A172 (cell line): ENCODE measurements at places on chromosomes 2 and 18. TPM values are rescaled to one million over a fixed set of nuclear protein-coding genes. Genes with fewer than 3 reads are reported as not detected.

IFIH1 gene
- 4.7 and 7.0 TPM in 2 replicates for total RNA-seq

TEX44 gene
- not detected in 2 replicates for total RNA-seq

DNA sequence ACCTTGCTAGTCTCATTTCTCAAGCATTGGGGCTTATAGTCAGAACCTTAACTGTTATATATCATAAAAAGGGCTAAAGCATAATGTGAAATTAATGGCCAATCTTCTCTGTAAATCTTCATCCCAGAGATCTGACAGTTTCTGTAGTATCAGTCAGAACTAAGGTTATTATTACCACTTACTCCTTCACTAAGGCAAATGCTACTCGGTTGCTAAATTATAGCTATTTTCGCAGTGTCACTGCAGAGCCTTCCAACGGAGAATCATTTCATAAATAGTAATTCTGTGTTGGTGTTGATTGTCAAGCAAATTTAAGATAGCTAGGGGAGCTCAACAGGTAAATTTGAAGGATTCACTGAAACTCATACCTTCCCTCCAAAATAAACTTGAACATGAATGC, 258.0 kb downstream of the METTL4 start:
- no peak for DNase-seq

DNA sequence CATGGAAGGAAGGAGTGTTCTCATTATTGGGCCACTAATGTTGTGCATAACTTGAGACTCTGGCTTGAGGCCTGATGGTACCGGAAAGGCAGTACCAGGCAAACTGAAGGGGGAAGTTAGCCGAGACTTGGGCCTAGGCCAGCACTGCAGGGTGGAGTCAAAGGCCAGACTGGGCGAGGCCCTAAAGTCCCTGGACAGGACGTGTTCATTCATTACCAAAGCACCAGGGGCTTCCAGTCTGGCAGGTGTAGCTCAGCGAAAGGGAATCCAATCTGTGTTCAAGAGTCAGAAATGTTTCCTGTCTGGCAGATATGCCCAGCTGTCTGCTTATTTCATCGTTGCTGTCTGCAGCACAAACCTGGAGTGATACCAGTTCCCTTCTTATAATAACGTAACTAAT, 4.7 kb upstream of the ITSN2 start:
- peak; percentile 44 for DNase-seq

DNA sequence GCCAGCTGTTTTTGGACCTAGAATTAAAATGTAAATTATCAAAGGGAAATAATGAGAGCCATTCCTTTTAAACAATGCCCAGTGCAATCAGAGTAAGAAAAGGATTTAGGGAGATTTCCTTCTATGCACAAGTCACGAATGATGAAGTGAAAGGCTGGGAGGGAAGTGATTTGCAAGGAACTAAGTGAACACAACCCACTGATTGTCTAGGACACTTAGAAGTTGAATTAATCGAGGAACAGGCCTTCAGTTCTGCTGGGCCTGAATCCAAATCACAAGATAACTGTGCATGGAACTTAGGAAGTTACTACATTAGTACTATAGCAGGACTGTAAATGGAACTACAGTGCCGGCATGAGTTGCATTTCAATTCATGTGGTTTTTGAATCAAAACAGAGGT, 17.7 kb downstream of the MAP2 start:
- DNase-seq: no peak

GRCh38 chr2:179974761-179975160, 32.3 kb downstream of the CWC22 start:
- DNase-seq: no peak

GRCh38 chr2:80896576-80896975, 592.0 kb upstream of the LRRTM1 start:
- no peak for DNase-seq

- DNase-seq: no peak
These were observed 86.6 kb downstream of the EPHA4 start for GRCh38 chr2:221485503-221485870.

CRYGC gene
- total RNA-seq: not detected in 2 replicates

DNA sequence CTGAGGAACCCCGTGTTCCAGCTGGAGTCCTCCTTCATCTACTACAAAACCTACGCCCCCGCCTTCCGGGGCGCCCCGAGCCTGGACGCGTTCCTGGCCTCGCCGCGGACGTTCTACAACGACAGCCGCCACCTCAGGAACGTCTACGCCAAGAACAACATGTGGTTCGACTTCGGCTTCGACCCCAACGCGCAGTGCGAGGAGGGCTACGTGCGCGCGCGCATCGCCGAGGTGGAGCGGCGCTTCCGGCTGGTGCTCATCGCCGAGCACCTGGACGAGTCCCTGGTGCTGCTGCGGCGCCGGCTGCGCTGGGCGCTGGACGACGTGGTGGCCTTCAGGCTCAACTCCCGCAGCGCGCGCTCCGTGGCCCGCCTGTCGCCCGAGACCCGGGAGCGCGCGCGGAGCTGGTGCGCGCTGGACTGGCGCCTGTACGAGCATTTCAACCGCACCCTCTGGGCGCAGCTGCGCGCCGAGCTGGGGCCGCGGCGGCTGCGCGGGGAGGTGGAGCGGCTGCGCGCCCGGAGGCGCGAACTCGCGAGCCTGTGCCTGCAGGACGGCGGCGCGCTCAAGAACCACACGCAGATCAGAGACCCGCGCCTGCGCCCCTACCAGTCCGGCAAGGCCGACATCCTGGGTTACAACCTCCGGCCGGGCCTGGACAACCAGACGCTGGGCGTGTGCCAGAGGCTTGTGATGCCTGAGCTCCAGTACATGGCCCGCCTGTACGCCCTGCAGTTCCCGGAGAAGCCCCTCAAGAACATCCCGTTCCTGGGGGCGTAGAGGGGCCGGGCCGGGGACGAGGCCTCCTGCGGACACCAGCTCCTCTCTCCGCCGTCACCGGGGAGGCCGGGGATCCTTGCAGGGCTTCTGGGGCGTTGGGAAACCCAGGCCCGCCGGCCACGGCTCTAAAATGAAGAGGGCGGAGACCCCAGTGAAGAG, 5.3 kb upstream of the NEU4 start:
- DNase-seq: no peak

IL18R1 gene
- not detected in 2 replicates for total RNA-seq

DNA sequence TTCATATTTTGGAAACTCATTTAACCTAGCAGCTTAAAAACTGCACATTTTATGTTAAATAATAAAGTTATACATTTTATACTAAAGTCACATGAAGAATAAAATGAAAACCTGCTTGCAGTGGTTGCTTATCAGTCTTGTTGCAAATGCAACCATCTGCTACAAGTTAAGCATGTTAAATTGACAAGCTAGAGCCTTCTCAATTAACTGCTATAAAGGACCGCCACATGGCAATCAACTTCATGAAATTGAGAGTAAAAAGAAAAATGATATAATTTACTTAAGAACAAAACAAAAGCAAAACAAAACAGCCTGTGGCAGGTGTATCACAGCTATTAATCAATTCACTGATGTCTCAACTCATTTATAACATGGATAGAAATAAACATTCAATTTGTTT, 78.7 kb downstream of the RTTN start:
- DNase-seq: no peak

DNA sequence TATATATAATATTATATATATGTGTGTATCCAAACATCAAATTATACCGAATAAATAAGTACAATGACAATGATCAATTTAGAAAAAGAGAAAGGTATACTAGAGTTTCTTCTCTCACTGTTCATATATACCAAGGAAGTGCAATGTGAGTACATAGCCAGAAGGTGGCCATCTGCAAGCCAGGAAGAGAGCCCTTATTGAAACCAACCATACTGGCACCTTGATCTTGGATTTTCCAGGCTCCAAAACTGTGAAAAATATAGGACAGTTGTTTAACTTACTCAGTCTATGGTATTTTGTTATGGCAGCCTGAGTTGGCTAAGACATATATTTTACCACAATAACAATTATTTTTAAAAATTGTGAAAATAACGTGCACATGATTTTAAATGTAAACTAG, 1490.2 kb upstream of the SLC39A10 start:
- peak; percentile 48 for DNase-seq

GRCh38 chr2:37192551-37192950, 3.7 kb upstream of the CEBPZOS start:
- DNase-seq: no peak

DNA sequence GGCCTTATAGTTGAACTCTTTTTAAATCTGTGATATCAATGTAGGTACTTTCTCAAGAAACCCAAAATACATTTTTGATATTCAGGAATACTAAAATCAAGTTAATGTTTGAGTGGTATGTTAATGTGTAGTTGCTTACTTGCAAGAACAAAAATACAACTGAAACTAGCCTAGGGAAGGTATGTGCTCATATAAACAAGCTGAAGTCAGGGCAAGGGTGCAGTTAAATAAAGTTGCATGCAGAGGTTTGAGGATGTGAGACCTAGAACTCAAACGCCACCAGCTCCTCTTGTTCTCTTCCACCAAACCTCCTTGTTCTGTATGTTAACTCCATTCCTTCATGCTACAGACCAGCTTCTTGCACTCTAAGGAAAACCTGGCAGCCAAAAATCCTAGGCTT, 388.3 kb upstream of the SMIM21 start:
- no peak for DNase-seq

GRCh38 chr2:98909317-98910211, 26.5 kb downstream of the CRACDL start:
- DNase-seq: peak; percentile 85

DNA sequence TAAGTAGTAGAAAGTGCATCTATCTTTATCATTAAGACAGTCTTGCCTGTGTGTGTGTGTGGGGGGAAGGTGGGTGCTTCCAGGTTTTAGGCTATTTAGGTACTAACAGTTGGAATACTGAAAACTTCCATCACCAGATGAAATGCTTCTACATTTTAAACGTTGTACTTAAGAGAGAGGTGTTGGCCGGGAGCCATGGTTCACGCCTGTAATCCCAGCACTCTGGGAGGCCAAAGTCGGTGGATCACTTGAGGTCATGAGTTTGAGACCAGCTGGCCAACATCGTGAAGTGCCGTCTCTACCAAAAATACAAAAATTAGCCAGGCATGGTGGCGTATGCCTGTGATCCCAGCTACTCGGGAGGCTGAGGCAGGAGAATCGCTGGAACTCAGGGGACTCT, 4.0 kb downstream of the NETO1 start:
- no peak for DNase-seq

GRCh38 chr2:152387041-152387440, 52.1 kb downstream of the FMNL2 start:
- no peak for DNase-seq

DNA sequence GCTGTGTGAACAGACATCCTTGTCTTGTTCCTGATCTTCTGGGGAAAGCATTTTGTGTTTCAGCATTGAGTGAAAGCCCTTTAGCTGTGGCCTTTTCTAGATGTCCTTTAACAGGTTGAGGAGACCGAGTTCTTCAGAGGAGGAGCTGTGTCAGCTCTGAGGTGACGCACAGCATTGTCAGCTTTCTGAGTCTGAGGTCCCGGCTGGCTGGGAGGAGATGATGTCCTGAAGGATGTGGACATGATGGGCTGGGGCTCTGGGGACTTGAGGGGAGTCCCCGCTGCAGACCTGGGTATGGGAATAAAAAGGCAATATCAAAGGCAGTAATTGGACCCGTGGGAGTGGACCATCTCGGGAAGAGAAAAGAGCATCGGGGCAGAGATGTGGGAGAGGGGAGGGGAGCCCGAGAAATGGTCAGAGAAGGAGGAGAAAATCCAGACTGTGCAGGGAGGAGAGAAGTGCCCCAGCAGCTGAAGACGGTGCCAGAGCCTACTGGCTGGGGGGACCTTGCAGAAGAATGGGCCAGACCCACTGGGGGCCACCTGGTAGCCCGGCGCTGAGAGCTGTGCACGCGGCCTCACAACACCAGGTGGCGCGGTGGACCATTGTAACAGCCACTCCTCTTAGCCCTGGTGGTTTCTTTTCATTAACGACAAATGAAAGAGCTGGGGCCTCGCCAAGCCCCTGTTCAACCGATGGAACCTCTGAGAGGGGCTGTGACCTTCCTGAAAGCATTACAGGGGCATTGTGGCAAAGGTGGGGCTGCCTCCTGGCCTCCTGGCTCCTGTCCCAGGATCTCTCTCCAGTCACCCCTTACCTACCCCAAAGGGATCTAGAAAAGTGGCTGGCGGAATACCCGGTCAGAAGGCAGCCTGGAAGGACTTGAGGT, 61.6 kb downstream of the ST3GAL5 start:
- DNase-seq: peak; percentile 66

- DNase-seq: peak; percentile 10
These were observed 198.9 kb upstream of the NABP1 start for GRCh38 chr2:191478799-191479679.

DPP10 gene
- total RNA-seq: not detected in 2 replicates
